ENCODE measurements at places on chromosomes 5 and 9.

- H3K4me1 ChIP-seq = no peaks in the 10 kb centered on the region
- no peaks in the 10 kb centered on the region for H3K36me3 ChIP-seq
These were observed 20.0 kb upstream of the PCAT7 start for GRCh38 chr9:94534901-94535300.

DNA sequence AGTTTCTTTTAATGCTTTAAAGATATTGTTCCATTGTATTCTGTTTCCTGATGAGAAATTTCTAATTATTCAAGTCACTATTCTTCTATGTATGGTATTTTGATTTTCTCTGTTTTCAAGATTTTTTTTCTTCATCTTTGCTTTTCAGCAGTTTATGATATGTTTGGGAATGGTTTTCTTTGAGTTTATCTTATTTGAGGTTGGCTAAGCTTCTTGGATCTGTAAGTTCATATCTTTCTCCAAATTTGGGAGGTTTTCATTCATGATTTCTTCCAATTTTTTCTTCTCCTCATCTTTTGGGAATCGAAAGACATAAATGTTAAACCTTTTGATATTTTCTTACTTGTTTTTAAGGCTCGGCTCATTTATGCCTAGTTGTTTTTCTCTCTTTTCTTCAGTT lies 184.9 kb downstream of the ZSWIM6 start:
- no peaks in the 10 kb centered on the region for H3K4me1 ChIP-seq
- no peak overlapping the region for H3K27ac ChIP-seq
- DNase-seq = no peak
- no peak overlapping the region for H3K4me3 ChIP-seq

DNA sequence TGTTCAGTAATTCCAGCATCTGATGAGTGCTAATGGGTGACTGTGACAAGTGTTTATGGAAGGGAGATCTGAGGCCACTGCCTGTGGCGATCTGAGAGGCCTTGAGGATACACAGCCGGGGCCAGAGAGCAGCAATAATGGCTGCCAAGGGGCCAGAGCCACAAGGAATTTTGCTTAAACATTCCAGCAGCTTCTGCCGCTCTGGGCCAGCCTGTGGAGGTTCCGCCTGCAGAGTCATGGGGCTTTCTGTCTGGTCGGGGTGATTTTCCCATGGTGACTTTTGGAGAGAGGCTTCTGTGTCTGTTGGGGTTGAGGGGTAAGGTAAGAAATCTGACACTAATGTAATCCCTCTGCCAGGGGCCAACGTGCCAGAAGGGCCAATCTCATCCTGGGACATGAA lies 353.5 kb downstream of the ADAMTS6 start:
- no peaks in the 10 kb centered on the region for H3K27me3 ChIP-seq
- H3K4me1 ChIP-seq = no peaks in the 10 kb centered on the region
- no peak overlapping the region for H3K4me3 ChIP-seq
- no peaks in the 10 kb centered on the region for H3K36me3 ChIP-seq

- no peaks in the 10 kb centered on the region for H3K4me1 ChIP-seq
- DNase-seq = no peak
- no peaks in the 10 kb centered on the region for H3K27me3 ChIP-seq
- H3K36me3 ChIP-seq = no peaks in the 10 kb centered on the region
These were observed 5.1 kb downstream of the LCP2 start for GRCh38 chr5:170292179-170293104.

GRCh38 chr5:82676661-82677060 lies 398.5 kb upstream of the RPS23 start:
- no peak overlapping the region for H3K27ac ChIP-seq
- H3K4me3 ChIP-seq = no peak overlapping the region
- H3K4me1 ChIP-seq = no peaks in the 10 kb centered on the region
- H3K36me3 ChIP-seq = no peaks in the 10 kb centered on the region
- DNase-seq = no peak

DNA sequence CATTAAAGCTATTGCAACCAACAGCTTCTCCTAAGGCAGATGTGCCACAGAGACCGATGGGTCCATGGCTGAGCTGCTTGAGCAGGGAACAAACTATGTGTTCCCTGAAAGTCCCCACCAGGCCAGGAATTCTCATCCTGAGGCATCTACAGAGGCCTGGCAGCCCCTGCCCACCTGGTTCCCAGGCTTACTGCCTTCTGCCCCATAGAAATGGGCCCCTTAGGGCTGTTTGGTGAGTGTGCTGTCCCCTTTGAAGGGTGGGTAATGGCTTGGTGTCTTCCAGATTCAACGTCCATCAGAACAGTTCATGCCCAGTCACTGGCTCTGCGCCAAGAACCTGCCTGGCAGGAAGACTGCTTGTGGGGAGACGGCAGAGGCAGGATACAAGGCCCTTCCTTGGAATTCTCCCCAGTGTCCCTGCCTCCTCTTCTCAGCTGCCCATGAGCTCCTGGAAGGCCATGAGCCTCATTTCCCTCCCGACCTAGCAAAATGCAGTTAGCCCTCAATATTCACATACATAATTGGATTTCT lies 3.8 kb upstream of the COL27A1 start:
- H3K36me3 ChIP-seq = no peaks in the 10 kb centered on the region
- H3K27ac ChIP-seq = no peak overlapping the region
- no peak for DNase-seq
- peaks cover 12% of the 10 kb centered on the region for H3K27me3 ChIP-seq
- H3K4me3 ChIP-seq = no peak overlapping the region
- H3K4me1 ChIP-seq = peaks cover 6% of the 10 kb centered on the region

DNA sequence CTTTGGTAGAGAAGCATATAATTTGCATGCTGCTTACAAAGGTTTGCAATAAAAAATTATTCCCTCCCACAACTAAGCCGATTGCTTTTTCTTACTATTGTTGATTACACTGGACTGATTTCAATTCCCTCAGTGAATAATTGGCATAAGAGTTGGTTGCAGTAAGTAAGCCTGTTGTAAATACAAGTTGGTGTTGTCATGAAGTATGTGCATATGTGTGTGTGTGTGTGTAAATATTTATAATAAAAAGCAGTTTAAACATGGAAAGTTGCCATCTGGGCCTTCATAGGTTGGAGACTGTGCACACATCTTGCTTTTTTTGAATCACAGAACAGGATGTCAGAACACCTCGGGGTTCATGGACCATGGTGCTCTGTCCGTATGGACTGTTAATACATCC lies 131.2 kb downstream of the ATP10B start:
- no peak for DNase-seq
- no peaks in the 10 kb centered on the region for H3K27me3 ChIP-seq
- H3K36me3 ChIP-seq = no peaks in the 10 kb centered on the region
- no peak overlapping the region for H3K27ac ChIP-seq

DNA sequence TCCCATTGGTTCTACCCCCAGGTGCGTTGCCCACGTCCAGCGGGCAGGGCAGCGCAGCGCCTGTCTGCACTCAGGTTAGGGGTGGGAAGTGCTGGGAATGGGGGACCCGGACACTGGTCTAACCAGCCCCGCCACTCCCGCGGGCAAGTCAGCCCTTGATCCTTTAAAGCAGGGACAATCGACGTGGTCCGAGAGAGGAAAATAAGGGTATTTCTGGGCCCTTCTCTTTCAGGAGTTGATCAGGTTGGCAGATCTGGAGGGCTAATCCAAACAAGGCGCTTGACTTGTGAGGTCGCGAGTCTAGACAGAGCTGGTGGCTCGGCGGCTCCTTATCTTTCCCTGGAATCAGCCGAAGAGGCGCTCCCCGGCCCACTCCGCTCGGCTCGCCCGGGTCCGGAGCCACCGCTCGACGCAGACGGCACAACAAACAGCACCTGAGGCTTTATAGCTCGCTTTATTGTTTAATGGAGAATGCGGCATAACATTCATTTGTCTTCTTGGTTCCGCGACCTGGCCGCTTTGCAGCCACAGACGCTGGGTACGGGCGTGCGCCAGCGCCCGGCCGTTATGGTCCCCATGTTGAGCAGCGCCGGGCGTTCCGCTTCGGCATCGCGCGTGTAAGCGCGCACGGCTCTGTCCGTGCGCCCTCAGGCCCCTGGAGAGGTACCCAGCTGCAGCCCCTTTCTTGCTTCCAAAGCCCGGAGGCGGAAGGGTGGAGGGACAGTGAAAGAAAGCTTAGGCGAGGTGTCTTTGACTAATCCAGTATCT lies 15.8 kb downstream of the ISL1 start:
- peaks cover 51% of the 10 kb centered on the region for H3K27me3 ChIP-seq
- no peaks in the 10 kb centered on the region for H3K36me3 ChIP-seq
- peaks cover 8% of the 10 kb centered on the region for H3K4me1 ChIP-seq
- DNase-seq = no peak
- peak overlapping the region; percentile 38 for H3K4me3 ChIP-seq
- no peak overlapping the region for H3K27ac ChIP-seq

Measured in iPS DF 6.9 (cell line).